ENCODE measurements at places on chromosomes 1 and 21. TPM values are rescaled to one million over a fixed set of nuclear protein-coding genes. Genes with fewer than 3 reads are reported as not detected.

LHX4 gene
- total RNA-seq, result not detected

AK5 gene
- total RNA-seq, result 0.51 TPM

ARHGEF16 gene
- 1.4 TPM for total RNA-seq

GPR137B gene
- total RNA-seq, result 32.0 TPM

SPRR2B gene
- not detected for total RNA-seq

TYW3 gene
- total RNA-seq, result 19.9 TPM

PDC gene
- not detected for total RNA-seq

S100A12 gene
- 4.0 TPM for total RNA-seq

C1orf53 gene
- 4.9 TPM for total RNA-seq

SYCP1 gene
- total RNA-seq, result not detected

TTC39A gene
- total RNA-seq, result 22.7 TPM

PRDX1 gene
- total RNA-seq, result 314 TPM

UBE2U gene
- 0.95 TPM for total RNA-seq

GNAT2 gene
- total RNA-seq, result not detected

MYBPH gene
- total RNA-seq, result not detected

OR2M3 gene
- total RNA-seq, result not detected
